ENCODE measurements at places on chromosomes 1 and 21. TPM values are rescaled to one million over a fixed set of nuclear protein-coding genes. Genes with fewer than 3 reads are reported as not detected.

Gene KIRREL1
- total RNA-seq: 54.9 TPM

GRCh38 chr1:203177470-203178039 lies 1.9 kb upstream of the MYBPH start:
- DNase-seq: no peak

- no peak for DNase-seq
These were observed 197.4 kb downstream of the HS2ST1 start for GRCh38 chr1:87111659-87112371.

DNA sequence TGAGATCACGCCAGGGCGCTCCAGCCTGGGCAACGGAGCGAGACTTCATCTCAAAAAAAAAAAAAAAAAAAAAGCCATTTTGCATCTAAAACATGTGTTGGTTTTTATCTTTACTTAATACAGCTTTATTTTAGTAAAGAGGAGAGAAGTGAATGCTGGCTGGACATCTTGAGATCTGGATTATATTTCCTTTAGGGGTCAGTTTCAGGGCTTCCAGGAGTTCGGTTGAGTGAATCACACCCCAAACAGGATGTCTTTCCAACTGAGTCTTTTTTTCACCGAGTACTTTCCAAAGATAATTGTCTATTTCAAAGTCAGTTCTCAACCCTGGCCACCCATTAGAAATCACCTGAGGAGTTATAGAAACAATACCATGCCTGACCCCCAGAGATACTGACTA lies 16.6 kb upstream of the IPP start:
- DNase-seq: no peak

GRCh38 chr1:10033359-10033845 lies 644 bp downstream of the UBE4B start:
- peak; percentile 67 for DNase-seq
